HL-60 (cell line): ENCODE measurements at places on chromosomes 7 and 10.
A peak's percentile ranks its signal among the peaks of the same experiment; 100 is the strongest.

DNA sequence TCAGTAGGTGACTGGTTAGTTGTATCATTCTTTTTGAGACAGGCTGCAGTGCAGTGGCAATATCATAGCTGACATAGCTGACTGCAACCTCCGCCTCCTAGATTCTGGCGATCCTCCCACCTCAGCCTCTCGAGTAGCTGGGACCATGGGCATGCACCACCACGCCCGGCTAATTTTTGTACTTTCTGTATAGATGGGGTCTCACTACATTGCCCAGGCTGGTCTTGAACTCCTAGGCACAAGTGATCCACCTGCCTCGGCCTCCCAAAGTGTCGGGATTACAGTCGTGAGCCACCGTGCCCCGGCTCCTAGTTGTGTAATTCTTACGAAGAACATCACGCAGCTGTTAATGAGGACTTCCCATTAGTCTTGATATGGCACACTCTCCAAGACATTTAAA, 123.4 kb upstream of the VKORC1L1 start:
- peak; percentile 48 for DNase-seq

DNA sequence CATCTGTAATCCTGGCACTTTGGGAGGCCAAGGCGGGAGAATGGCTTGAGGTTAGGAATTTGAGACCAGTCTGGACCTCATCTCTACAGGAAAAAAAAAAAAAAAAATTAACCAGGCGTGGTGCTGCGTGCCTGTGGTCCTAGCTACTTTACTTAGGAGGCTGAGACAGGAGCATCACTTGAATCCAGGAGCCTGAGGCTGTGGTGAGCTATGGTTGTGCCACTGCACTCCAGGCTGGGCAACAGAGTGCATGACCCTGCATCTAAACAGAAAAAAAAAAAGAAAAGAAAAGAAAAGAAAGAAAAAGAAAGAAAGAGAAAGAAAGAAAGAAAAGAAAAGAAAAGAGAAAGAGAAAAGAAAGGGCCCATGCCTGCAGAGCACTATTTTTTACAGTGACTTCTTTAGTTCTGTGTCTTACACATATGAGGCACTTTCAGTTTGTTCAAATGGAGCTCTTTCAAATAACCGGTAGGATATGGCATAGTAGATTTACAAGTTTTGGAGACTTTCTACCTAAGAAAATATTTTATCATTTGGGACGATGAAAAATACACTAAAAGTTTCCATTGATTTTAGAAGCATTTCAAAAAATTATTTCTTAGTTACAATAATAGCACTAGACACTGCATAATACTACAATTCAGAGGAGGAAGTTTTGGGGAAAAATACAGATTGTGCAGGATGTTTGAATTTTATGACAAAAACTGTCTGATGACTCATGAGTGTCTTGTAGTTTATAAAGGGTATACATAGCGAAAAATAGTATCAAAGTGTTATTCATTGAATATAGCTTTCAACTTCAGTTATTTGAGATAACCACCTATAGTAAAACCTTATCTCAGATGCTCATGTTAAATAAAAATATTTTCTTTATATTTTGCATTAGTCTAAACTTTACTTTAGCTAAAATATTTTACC, 75.9 kb downstream of the MDFIC start:
- no peak for DNase-seq

DNA sequence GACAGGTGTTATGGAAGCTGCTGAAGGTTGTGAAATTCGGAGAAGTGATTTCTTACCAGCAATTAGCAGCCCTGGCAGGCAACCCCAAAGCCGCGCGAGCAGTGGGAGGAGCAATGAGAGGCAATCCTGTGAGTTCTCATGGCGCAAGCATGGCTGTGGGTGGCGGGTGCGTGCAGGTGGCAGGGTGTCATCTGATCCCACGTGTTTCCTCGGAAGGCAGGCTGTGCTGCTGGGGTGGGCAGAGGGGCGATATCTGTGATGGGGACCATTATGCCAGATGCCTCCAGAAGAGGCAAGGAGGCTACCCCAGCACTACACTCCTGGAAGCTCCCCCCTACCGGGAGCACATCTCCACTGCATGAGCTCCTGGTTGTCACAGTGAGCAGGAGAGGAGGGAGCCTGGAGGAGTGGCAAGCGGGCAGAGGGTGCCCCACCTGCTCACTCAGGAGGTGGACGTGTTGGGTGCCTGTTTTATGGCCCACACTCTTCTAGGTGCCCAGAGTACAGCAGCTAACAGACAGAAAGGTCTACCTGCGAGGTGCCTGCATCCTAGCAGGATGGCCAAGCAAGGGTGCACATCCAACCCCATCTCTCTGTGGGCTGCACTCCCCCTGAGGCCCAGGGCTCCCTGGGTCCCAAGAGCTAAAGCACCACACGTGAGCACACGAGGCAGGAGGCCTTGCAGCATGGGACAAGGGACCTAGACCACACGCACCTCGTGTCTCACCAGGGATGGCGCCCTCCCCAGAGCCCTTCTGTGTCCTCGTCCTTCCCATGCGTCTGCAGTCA, 204.7 kb downstream of the EBF3 start:
- DNase-seq: no peak

- DNase-seq: no peak
These were observed 83.3 kb downstream of the ORC5 start for GRCh38 chr7:104124469-104124868.

DNA sequence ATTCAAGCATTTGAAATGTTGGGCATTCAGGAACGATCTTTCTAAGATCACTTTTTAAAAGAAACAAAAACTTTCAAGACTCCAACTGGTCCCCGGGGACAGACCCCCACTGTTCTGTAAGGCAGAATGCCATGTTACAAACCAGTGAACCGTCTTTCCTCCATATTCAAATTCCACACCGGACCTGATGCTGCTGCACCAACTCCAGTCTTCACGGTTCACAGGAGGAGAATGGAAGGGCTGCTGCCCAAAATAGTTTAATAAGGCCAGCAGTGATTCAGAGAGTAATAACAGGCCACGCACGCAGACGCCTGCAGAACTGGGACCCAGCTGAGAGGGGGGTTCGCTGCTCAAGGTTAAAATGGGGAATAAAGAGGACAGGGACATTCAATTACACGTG, 47.2 kb downstream of the OSBPL3 start:
- DNase-seq: no peak

- DNase-seq: peak; percentile 17
These were observed 10.6 kb downstream of the LRIT2 start for GRCh38 chr10:84214612-84215235.

- DNase-seq: no peak
These were observed 22.6 kb downstream of the SGPL1 start for GRCh38 chr10:70838270-70838805.

GRCh38 chr7:50677638-50677996, 105.1 kb downstream of the GRB10 start:
- DNase-seq: no peak

GRCh38 chr10:66714741-66715140, 211.1 kb upstream of the LRRTM3 start:
- no peak for DNase-seq

GRCh38 chr7:112159351-112159750, 46.8 kb downstream of the DOCK4 start:
- DNase-seq: peak; percentile 4

GRCh38 chr10:13994932-13995331, 335.8 kb downstream of the FRMD4A start:
- DNase-seq: no peak

DNA sequence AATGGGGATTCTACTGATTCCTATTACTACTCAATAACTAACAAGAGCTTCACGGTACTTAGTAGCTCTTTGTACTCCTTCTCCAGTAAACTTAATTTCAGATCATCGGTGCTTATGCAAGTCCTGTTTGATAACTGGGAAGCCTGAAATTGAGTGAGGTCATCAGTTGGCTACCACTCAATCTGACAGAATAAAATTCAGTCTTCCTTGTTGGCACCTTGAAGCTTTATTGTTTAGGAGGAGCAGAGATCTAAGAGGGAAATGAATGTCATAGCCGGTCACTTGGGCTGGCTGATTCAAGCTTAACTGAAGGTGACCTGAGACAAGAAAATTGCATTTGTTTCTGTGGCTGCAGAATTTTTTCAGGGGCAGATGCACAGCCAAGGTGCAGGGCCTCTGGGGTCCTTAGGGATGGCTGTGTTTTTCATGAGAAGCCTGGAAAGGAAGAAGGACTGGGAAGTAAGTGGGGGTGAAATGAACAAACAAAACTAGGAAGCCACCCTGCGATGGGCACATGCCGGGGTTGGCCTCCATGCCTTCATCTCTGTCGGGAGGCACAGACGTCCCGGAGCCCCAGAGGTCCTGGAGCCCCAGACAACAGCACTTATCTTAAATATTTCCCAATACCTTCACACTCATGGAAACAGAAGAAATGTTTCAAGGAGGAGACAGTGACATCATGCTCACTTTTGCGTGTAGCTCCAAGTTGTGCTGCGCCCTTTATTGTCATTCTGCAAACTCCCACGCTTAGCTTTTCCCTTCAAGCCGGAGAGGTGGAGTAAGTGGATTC, 85.0 kb upstream of the KIF5B start:
- no peak for DNase-seq

DNA sequence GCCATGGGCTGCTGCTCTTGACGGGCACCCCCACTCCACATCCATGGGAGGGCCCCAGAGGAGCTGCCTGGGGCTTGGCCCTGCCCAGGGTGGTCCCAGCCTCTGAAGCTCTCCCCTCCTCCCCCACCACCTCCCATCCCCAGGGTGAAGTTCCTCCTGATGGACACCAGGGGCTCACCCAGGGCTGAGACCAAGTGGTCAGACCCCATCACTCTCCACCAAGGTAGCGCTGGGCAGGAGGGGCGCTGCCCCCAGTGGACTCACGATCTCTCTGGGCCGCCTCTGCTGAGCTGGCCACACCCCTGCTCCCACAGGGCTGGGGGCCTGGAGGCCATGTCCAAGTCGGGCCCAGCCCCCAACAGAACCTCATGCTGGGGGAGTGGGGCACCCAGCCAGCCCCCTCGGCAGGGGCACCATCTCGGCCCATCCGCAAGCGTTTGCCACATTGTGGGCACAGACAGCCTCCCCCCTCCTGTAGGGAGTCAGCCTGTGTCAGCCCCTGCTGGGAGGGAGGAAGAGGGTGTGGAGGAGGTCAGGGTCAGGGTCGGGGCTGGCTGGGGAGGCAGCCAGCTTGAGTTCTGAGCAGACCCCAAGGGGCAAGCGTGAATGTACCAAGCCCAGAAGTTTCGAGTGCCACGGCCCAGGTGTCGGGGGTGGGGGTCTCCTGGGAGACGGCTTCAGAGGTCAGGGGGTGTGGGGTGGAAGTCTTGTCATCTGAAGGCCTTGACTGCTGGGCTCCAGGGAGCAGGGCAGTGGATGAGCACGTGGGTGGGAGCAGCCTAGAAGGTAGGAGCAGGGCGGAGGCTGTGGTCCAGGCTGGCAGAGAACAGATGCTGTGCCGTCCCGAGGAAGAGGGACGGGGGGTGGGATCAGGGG, 2.8 kb downstream of the UPK3B start:
- no peak for DNase-seq

DNA sequence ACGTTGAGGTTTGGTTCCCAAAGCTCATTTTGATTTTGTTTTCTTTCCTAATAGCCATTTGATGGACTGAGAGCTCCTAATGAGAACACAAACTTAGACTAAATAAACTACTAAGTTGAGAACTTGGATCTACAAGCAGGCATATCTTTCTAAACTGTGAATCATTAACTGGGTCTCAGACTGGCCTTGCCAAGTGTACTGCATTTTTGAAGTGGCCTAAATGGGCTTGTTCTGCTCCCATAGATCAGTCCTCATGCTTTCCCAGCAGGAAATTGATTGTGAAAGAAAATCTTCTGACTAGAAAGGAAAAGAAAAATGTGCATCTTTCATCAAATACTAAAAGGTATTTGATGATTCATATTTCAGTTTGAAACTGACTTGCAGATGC, 46.7 kb upstream of the RBM33 start:
- DNase-seq: no peak

GRCh38 chr7:55018361-55019190, at the start of gene EGFR:
EGFR (plus strand) TSS chr7:55019017; CDS start chr7:55019278, 261 bp downstream.
- no peak for DNase-seq

GRCh38 chr7:141649865-141650634, 51.9 kb downstream of the DENND11 start:
- peak; percentile 39 for DNase-seq

GRCh38 chr7:8131694-8132605, 130.0 kb downstream of the ICA1 start:
- DNase-seq: no peak

- DNase-seq: peak; percentile 67
These were observed 351 bp downstream of the CAMK1D start for GRCh38 chr10:12349629-12350166.

- no peak for DNase-seq
These were observed 30.5 kb upstream of the BTRC start for GRCh38 chr10:101323495-101323894.

DNA sequence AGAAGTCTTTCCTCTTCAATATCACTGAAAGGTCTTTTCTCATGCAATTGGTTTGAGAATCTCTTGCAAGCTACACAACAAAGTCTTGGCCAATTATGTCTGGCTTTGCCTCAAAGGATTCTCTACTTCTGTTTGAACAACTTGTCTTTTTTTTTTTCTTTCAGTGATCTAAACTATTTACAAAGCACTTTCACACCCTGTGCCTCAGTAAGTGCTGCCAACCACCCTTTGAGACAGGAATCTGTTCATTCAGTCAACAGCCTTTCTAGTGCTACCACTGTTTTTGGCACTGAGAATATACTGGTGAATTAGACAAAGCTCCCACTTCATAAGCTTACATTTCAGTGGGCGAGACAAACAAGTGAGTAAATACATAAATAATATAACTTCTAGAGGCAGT, 26.9 kb upstream of the SDK1 start:
- no peak for DNase-seq

GRCh38 chr10:79336276-79336675, 11.0 kb upstream of the PPIF start:
- DNase-seq: no peak

DNA sequence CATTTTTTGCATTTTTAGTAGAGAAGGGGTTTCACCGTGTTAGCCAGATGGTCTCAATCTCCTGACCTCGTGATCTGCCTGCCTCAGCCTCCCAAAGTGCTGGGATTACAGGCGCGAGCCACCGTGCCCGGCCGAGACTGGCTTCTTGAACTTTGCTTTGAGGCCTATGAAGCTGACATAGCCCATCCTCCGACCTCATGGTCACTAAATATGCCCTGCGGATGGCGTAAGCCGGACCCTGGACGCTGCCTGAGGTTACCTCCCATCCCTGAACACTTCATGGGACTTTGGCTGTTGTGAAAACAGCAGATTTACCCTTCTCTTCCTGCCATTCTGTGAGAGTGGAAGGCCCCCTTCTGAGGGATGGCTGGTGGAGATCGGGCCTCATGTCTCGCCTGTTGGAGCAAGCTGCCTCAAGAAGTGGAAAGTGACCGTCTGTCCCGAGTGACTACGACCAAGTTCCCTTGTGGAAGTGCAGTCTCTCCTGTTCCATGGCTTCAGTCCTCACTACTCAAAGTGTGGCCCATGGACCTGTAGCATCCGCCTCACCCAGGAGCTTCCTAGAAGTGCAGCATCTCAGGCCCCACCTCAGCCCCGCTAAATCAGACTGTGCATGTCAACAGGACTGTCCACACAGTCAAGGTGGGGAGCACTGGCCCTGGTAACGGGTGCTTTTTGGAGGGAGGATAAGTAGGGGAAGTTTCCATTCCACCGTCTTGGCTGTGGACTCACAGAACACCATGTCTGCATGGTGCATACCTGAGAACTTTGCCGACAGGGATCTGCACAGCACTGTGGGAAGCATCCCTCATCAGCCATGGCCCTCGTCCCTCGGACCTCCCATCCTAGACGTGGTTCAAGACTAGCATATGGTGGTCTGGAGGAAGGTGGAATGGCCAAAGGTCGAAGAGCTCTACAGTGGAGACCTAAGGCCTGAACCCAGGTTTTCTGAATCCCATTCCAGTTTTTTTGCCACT, 210.5 kb upstream of the SHH start:
- DNase-seq: no peak
